ENCODE measurements at places on chromosomes 16 and 17. TPM values are rescaled to one million over a fixed set of nuclear protein-coding genes. Genes with fewer than 3 reads are reported as not detected.
A peak's percentile ranks its signal among the peaks of the same experiment; 100 is the strongest.

DNA sequence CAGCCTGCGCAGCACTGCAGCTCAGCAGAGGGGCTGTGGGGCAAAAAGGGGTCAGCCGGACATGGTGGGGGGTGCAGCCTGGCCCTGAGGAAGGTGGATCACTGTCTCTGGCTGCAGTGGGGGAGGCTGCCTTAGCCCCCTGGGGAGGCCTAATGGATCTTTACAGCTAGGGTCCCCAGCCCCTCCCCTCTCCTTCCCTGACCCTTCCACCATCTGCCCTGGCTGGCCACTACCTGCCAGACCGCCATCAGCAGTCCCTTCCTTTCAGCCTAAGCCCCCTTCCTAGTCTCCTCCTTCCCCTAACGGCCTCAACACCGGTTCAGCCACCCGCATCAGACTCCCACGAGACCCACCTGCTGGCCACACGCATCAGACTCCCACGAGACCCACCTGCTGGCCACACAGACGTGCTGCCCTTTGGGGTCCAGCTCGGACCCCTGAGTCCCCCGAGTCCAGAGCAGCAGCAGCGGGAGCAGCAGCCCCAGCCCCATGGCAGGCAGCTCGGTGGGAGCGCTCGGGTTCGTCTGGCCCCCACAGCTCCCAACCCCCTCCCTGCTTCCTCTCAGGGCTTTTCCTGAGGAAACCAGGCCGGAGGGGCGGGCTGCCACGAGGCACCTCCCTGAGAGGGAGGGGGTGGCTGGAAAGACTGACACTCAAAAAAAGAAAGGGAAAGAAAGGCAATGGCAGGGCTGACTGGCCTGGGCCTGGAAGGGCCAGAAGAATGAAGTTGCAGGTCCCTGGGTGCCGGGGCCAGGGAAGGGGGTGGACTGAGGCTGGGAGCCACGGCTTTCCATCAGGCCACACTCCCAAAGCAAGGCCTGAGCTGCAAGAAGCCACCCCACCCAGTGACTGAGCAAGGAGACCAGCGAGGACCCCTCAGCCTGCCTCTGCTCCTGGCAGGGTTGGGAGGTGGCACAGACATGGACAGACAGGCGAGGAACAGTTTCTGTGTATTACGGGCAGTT lies at the start of gene SCARF1:
TSS of gene SCARF1 (minus strand) at position 526 of the 965 bp plus-strand sequence. CDS start at position 491, 35 bp downstream.
- DNase-seq: no peak
- no peaks in the 10 kb centered on the region for H3K27me3 ChIP-seq
- no peak within 1 kb of the TSS for H3K27ac ChIP-seq
- no peak within 1 kb of the TSS for H3K4me3 ChIP-seq
- H3K4me1 ChIP-seq: peaks cover 24% of the 10 kb centered on the region
- H3K36me3 ChIP-seq: no peaks in the 10 kb centered on the region

DNA sequence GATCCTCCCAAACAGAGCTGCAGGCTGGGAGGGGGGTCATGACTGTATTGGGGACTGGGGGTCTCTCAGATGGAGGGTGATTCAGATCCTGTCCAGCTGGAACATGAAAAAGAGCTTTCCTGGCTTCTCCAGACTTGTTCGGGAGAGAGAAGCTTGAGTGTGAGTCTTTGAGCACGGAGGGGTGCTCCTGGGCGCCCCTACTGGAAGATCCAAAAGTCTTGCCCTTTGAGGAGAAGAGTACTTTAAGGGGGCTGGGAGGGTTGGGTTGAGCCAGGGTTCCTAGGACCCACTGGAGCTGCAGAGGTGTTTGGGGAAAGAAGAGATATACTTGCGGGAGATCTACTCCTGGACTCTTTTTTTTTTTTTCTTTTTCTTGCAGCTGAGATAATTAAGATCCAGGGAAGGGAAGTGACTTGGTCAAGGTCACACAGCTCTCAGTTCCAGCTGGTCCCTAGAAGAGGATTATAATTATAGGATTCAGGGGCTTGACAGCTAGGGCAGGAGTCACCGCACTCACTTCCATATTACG lies 8.4 kb downstream of the RARA start:
- peak overlapping the region; percentile 83 for H3K27ac ChIP-seq
- H3K27me3 ChIP-seq: no peaks in the 10 kb centered on the region
- H3K36me3 ChIP-seq: no peaks in the 10 kb centered on the region
- peaks cover 74% of the 10 kb centered on the region for H3K4me1 ChIP-seq

SRCIN1 gene
- 1.8 TPM for total RNA-seq

- no peaks in the 10 kb centered on the region for H3K36me3 ChIP-seq
- no peaks in the 10 kb centered on the region for H3K27me3 ChIP-seq
- H3K4me3 ChIP-seq: peak within 1 kb of the TSS; percentile 70
- peak within 1 kb of the TSS; percentile 30 for H3K27ac ChIP-seq
Observed at GRCh38 chr17:10729334-10730193, at the start of gene TMEM220. Gene TMEM220 (minus strand): TSS chr17:10730023. CDS start chr17:10729851, 172 bp downstream.

DNA sequence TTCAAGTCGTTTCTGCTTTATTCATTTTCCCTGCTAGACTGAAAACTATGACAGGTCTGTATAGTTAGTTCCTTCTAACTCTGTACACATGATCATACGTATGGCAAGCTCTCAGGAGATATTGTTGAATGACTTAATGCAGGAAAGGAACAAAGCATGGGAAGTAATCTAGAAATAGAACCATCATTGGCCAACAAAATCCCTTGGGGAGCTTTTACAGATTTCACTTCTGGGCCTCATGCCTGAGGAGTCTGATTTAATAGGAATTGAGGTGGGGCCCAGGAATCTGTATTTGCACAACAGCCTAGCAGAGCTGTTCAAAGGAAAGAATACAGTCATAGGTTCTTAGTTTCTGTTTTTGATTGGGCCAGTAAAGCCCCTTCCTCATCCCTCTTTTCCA lies 229.2 kb downstream of the MAP2K6 start:
- no peak for DNase-seq
- no peaks in the 10 kb centered on the region for H3K36me3 ChIP-seq
- H3K27me3 ChIP-seq: no peaks in the 10 kb centered on the region
- H3K4me1 ChIP-seq: no peaks in the 10 kb centered on the region

DNA sequence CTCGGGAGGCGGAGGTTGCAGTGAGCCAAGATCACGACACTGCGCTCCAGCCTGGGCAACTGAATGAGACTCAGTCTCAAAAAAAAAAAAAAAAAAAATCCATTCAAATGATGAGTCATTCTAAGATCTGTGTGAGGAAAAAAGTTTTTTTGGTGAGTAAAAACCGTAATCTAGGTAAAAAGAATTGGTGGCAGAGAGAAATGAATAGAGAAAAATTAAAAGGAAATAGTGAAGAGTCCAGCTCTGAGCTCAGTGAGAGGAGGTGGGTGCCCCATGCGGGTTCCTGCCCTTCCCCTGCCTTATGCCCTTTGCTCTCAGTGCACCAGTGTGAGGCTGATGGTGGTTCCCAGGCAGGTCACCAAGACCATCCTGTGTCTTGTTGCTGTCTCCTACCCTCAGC lies 20.9 kb downstream of the GAN start:
- no peaks in the 10 kb centered on the region for H3K27me3 ChIP-seq
- no peaks in the 10 kb centered on the region for H3K36me3 ChIP-seq
- no peak for DNase-seq
- no peak overlapping the region for H3K4me3 ChIP-seq
- no peak overlapping the region for H3K27ac ChIP-seq

IL21R gene
- total RNA-seq: 0.55 TPM

CACNA1G gene
- 0.04 TPM for total RNA-seq

Data from PC-3 (cell line).